ENCODE measurements at places on chromosomes 7 and 10. TPM values are rescaled to one million over a fixed set of nuclear protein-coding genes. Genes with fewer than 3 reads are reported as not detected.

CCL26 gene
- total RNA-seq = not detected

PON3 gene
- total RNA-seq = 1.9 TPM

DNA sequence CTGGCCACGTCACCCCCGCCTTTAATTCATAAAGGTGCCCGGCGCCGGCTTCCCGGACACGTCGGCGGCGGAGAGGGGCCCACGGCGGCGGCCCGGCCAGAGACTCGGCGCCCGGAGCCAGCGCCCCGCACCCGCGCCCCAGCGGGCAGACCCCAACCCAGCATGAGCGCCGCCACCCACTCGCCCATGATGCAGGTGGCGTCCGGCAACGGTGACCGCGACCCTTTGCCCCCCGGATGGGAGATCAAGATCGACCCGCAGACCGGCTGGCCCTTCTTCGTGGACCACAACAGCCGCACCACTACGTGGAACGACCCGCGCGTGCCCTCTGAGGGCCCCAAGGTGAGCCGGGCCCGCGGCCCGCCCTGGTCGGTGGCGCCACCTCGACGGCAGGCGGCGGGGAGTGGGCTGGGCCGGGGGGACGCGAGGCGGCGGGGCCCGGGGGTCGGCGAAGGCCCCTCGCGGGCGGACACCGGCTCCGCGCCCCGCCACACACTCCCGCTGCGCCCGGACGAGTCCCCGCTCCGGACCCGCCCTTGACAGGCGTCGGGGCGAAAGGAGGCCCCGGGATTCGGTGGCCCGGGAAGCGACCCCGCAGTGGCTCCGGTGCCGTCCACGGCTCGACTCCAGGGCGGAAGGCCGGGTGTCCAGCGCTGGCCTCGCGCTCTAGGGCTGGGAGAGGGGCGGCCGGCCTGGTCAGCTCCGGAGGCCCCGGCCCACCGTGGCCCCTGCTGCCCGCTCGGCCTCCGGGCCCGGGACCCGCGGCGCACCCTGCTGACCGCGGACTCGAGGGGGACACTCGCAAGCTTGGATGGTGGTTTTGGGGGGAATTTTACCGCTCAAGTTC is 557 bp downstream of the BAG3 start:
- DNase-seq = no peak

DNA sequence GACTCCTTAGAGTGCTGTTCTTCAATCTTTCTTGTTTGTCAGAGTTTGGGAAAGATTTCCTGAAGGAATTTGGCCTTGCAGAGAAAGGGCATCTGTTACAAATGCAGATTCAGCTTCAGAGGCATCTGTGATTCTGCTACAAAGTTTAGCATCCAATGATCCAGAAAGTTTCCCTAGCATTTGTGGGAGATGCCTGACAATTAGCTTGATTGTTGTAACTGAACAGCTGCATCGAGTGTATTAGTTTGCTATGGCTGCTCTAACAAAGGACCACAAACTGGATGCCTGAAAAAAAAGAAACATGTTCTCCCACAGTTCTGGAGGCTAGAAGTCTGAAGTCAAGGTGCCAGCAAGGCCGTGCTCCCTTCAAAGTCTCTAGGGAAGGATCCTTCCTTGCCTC is 365.1 kb downstream of the GRID1 start:
- DNase-seq = no peak

DNA sequence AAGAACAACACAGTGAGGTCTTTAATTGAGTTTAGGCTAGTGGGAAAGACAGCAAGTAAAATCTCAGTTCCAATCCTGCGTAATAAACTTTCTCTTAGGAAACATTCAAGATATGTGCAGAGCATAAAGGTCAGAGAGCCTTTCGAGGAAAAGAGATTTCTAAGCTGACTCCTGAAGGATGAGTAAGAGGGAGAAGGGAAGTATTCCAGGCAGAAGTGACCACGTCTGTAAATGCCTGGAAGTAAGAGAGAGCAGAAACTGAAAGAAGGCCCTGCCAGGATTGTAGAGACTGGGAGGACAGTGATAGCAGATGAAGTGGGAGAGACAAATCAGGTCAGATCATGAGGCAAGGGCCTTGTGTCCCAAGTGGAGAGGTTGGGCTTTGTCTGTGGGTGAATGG is 41.8 kb downstream of the PNLIPRP3 start:
- no peak for DNase-seq

GRCh38 chr7:106175507-106175906 is 63.4 kb upstream of the SYPL1 start:
- no peak for DNase-seq

- no peak for DNase-seq
Measured at GRCh38 chr10:69646185-69647060, 16.4 kb downstream of the FAM241B start.

GRCh38 chr7:45920502-45921380 is at the start of gene IGFBP3:
Gene IGFBP3, minus strand, starts transcription at chr7:45921272. Its CDS starts 132 bp downstream, at chr7:45921140.
- DNase-seq = peak; percentile 36

DNA sequence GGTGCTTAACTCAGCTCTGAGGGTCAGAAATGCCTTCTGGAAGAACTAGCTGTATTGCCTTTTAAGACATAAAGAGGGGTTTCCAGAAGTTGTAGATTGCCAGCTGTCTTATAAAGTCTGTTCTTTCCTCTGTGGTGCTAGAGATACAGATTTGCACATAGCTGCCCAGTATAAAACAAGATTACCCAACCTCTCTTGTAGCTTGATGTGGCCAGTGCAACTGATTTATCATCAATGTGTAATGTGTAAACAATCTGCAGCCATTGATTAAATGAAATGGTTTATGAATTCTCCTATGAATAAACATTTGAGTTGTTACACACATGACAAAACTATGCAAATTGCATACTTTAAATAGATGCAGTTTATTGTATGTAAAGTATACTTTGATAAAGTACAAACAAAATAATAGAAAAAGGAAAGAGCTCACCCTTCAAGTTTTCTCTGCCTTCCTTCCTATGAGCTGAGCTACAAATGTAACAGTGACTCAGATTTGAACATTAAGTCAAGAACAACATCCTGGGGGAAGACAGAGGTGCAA is 195.2 kb downstream of the TMEM26 start:
- DNase-seq = no peak

GRCh38 chr7:52764492-52765169 is 270.8 kb upstream of the POM121L12 start:
- no peak for DNase-seq

DNA sequence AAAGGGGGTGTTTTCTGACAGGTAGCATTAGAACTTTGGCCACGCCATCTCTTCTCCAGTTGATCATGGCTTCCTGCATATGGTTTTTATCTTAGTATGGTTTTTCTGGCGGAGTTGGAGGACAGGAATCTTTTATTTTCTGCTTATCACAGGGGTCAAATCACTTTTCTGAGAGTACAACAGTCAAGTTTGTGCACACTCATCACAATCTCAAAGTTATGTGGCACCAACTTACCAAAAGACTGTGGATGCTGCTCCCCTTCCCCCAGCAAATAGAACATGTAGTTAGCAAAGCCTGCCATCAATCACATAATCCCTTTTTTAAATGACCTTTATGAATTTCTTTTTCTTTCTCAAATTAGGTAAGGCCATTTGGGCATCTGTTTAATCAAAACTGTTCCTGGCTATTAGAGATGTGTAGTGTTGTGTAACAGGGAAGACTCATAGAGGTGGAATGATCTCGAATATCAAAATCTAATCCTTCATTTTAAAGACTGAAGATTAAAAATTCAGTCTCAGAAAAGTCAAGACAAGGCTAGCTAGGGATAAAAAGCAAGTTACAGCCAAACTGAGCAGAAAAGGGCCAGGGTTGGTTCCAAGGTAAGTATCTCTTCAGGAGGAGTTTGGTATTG is 3.8 kb upstream of the CH25H start:
- no peak for DNase-seq

DNA sequence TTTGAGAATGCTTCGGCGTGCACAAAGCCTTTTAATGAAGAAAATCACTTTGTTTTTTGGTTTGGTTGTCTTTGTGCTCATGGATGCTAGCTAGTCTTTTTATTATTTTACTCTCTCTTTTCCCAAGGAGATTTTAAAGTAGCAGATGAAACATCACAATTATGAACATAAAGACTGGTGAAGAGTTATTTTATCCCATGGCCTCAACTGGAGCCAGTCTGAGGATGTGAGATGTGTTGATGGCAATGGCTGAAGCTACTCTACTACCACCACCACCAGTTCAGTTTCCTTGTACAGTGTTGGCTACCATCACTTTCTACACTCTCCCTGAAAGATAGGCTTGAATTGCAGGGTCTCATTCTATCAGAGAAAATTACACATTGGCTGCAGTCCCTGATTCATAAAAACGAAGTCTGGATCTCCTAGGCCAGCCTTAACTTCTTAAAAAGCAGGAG is 494 bp upstream of the HERC4 start:
- no peak for DNase-seq

GRCh38 chr10:132880128-132880981 is 62.0 kb downstream of the CFAP46 start:
- DNase-seq = no peak

DNA sequence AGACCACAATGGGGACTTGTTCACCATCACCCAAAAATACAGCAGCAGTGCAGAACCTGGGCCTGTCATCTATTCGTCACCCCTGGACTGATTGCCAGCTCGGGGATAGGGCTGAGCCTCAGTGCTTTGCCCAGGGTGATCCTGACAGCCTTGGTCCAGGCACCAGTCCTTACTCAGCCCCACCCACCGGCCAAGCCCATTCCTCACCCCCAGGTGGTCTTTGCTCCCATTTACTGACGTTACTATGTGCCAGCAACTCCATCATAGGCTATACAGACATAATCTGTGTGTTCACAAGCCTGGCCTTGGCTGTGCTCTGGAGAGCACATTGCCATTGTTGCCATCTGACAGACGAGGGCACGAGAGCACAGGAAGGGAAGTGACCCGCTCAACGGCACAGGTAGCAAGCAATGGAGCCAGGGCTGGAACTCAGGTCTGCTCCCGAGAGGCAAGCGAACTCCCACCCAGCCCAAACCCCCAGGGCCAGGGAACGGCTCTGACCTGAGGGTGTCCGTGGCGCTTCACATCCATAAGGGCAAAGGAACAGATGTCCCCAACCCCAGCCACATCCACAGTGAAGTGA is 6.8 kb downstream of the ATG9B start:
- DNase-seq = no peak

DNA sequence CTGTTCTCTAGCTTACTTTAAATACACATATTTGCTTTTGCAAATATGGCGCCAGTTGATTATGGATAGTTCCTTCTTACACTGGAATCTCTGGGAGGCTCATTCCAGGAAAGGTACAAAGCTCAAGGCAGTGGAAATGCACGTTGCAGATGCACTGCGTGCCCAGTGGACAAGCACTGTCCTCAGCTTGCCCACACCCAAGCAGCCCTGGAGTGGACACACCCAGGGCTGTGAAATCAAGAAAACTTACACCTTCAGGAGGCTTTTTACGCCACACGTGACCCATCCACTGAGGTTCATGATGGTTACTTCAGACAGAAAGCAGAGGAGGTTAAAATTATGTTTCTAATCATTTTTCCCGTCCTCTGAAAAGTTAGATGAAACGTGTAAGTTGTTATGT is 248.5 kb downstream of the VTI1A start:
- no peak for DNase-seq
